ENCODE measurements at places on chromosomes 3 and 15. TPM values are rescaled to one million over a fixed set of nuclear protein-coding genes. Genes with fewer than 3 reads are reported as not detected.

Gene GPR160
- total RNA-seq, result 1.9 TPM

Gene A4GNT
- total RNA-seq, result not detected

Gene MESP2
- 0.24 TPM for total RNA-seq

Gene TAGLN3
- total RNA-seq, result not detected

Gene ZSCAN2
- 13.1 TPM for total RNA-seq

Gene SLC28A1
- total RNA-seq, result 0.03 TPM

Gene ATP13A4
- total RNA-seq, result not detected

Gene TP53BP1
- 15.4 TPM for total RNA-seq

Gene SLC6A20
- total RNA-seq, result 0.01 TPM
